ENCODE measurements at places on chromosomes 3 and 15.
A peak's percentile ranks its signal among the peaks of the same experiment; 100 is the strongest.

DNA sequence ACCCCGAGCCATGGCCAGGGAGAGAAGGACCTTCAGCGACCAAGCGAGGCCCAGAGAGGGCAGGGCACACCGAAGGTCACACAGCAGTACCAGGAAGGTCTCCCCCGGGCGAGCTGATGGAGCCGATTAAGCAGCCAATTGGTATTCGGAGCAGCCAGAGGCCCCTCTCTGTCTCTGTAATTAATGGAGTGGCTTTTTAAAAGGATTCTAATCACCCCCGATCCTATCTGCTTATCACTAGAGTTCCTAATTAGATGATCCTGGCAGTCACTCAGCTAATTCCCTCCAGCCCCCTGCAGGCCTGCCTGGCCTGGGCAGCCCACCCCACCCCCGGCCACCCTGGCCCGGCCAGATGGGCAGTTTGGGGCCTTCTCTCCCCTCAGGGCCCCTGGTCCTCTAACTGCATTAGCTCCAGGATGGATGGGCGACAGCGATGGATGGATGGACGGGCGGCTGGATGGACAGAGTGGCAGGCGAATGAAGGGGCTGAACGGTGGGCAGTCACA, 1.6 kb upstream of the DNAJB8 start:
- DNase-seq, result no peak

DNA sequence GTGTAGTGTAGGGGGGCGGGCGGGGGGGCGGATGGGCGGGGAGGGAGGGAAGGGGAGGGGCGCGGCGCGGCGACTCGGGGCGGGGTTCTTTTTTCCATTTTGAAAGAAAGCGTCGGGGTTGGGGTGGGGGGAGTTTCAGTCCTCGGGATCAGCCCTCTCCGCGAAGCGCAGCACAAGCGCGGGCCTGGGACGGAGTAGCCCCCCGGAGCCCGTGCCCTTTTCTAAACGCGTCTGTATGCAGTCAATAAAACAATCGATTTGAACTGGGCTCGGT, 6.1 kb downstream of the ISLR2 start:
- no peak for DNase-seq

DNA sequence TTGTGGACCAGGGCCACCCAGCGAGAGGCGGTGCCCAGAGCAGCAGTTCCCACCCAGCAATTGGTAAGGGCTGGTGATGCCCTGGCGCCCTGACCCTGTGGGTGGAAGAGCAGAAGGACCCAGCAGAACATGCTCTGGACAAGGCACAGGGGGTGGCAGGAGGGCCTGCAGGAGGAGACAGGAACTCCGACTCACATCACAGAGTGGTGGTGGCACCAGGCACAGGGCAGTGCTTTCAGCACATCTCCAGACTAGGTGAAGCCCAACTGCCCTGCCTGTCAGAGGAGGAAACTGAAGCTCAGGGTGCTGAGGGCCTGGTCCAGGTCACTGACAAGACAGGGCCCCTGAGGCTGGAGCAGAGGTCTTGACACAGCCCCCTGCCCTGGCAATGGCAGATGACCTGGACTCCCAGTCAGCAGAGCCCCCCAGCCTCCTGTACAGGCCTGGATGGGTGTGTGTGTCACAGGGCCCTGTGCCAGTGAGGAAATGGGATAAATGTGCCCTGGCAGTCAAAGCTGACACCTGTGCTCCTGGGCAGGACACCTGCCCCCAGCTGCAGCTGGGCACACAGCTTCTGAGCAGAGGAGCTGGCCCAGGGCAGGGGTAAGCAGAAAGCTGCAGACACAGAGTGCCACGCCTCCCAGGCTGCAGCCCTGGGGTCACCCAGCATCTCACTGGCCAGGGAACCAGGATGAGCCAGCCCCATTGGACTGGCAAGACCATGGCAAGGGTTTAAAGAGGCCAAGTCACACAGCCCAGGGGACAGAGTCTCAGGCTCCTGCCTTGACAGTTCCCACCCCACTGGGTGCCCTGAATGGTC, 11.4 kb downstream of the KLF15 start:
- no peak for DNase-seq

- DNase-seq, result no peak
Observed at GRCh38 chr15:65767895-65768294, 24.2 kb downstream of the DENND4A start.

GRCh38 chr3:46065294-46065705, 38.0 kb upstream of the XCR1 start:
- peak; percentile 84 for DNase-seq

- no peak for DNase-seq
Observed at GRCh38 chr3:87828046-87828445, 230.8 kb downstream of the CGGBP1 start.

- DNase-seq, result no peak
Observed at GRCh38 chr3:46544771-46545503, 21.2 kb downstream of the LRRC2 start.

DNA sequence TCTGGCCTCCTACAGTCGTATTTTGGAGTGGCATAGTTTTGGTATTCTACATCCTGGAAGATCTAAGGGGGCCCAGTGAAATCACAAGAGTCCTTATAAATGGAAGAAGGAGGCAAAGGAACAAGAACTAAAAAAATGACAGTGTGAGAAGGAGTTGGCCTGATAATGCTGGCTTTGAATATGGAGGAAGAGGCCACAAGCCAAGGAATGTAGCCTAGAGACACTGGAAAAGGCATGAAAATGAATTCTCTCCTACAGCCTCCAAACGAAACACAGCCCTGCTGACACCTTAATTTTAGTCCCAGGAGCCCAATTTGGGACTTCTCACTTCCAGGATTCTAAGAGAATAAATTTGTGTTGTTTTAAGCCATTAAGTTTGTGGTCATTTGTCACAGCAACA, 54.6 kb upstream of the LIPC start:
- DNase-seq, result no peak

GRCh38 chr3:159185443-159186050, 383.7 kb downstream of the MFSD1 start:
- DNase-seq, result no peak

DNA sequence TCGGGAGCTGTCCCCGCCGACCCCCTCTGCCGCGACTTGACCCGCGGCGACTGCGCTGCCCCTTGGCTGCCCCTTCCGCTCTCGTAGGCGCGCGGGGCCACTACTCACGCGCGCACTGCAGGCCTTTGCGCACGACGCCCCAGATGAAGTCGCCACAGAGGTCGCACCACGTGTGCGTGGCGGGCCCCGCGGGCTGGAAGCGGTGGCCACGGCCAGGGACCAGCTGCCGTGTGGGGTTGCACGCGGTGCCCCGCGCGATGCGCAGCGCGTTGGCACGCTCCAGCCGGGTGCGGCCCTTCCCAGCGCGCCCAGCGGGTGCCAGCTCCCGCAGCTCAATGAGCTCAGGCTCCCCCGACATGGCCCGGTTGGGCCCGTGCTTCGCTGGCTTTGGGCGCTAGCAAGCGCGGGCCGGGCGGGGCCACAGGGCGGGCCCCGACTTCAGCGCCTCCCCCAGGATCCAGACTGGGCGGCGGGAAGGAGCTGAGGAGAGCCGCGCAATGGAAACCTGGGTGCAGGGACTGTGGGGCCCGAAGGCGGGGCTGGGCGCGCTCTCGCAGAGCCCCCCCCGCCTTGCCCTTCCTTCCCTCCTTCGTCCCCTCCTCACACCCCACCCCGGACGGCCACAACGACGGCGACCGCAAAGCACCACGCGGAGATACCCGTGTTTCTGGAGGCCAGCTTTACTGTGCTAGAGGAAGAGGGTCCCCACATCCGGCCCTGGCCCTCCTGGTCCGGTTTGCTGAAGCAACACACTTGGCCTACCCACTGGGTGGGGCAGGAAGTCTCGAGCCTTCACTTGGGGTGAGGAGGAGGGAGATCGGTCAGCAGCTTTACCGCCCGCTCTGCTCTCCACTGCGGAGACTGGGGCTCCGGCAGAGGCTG, at the start of gene RASSF1:
Gene RASSF1, minus strand, starts transcription at position 389 of the 882 bp plus-strand sequence. Its CDS starts 31 bp downstream, at position 358.
- DNase-seq, result no peak

DNA sequence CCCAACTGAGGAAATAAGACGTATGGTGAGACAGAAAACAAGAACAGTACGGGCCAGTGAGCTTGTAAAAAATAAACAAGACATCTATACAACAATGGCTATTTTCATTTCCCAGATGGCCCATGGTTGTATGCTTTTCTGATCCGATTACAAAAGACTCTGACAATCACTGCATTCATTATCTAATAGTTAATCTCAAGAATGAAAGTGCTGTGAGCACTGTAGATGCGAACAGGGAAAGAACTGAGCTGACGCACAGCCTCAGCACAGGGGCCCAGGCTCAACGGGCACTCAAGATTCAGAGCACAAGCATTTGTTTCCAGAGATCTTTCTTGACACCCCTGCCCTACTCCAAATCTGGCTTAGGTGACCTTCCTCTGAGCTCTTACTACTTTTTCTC, 6.9 kb downstream of the MTMR10 start:
- DNase-seq, result peak; percentile 37

GRCh38 chr3:106821801-106822200, 555.4 kb upstream of the CCDC54 start:
- no peak for DNase-seq

DNA sequence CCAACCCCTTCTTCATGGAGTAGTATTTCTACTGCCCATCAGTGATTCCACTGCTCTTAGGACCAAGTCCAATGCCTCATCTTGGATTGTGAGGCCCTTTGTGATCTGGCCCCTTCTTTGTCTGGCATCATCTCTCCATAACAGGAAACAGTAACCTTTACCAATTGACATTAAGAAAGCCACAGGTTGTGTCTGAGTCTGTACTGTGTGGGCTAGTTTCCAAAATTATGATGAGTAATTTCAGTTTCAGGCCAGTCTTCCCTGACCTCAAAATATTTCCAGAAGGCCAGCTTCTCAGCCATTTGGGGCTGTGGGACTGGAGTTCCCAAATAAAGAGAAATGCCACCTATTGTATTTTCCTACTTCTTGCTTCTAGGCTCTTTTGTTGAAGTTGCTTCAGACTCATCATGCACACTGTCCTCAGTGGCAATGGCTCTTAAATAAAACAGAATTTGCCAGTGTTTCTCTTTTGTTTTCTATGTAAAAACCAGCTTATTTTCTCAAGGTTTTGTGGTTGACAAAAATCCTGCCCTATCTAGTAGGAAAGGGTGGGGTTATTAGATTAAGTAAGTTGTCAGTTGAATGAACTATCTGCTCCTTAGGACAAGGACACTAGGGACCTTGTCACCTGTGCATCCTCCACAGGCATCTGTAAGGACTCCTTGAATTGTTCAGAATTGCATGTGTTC, 47.0 kb upstream of the ACKR4 start:
- DNase-seq, result peak; percentile 54

- DNase-seq, result no peak
Observed at GRCh38 chr15:62578546-62578945, 413.5 kb upstream of the C2CD4B start.

- peak; percentile 80 for DNase-seq
Observed at GRCh38 chr3:115800489-115801075, 177.3 kb downstream of the GAP43 start.

DNA sequence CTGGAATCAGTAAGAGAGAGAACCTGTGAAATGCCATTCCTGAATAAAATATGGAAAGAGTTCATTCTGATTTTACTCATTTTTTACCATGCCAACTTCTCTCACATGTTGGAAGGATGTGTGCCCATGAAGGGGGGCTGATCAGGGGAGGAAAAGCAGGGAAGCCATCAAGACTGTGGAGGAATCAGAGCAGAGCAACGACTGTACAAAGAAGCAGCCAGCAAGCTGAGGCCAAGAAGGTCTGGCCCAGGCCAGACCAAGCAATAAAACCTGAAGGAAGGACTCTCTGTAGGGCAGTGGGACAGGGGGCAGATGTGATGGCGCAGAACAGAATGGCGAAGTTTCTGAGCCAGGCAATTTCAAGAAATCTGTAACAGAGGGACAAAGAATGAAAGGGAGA, 24.0 kb upstream of the ARNT2 start:
- DNase-seq, result no peak

DNA sequence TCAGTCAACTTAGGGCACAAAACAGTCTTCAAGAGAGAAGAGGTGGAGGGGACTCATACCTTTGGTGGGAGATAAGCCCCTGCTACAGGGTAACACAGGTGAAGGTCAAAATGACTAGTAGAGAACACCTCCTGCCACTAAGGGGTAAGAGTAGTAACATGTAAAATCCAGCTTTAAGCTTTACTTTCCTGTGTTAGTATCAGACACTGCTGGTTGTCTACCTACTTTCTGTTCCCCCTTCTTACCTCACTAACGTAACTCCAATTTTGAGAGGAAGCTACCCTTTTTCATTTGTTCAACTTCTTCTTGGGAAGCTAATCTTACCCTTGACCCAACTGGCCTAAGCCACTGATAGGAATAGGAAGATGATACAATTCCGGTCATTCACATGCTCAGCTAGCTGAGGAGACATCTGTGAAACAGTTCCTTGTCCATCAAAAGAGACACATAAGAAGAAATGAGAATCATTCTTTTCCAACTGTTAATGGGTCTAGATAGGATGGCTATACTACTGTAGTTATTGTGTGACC, 826.8 kb upstream of the CFAP20DC start:
- no peak for DNase-seq

DNA sequence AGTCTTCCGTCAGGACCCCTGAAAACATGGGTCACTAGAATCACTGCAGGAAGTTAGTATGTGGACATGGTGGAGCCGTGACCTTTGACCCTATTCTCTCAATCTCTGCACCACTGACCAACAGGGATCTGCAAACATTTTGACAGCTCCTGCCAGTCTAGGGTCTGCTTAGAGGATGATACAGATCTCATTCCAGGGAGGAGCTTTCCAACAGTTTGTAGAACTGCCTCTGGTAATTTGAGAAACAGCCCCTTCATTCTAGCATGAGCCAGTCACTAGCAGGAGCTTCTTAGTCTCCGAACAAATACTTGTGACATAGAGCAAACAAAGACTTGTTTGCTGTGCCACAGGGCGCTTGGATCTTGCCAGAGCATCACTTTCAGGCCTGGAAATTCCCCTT, 270.3 kb upstream of the CFAP20DC start:
- no peak for DNase-seq

- no peak for DNase-seq
Observed at GRCh38 chr3:139465636-139466035, 10.7 kb downstream of the RBP2 start.

DNA sequence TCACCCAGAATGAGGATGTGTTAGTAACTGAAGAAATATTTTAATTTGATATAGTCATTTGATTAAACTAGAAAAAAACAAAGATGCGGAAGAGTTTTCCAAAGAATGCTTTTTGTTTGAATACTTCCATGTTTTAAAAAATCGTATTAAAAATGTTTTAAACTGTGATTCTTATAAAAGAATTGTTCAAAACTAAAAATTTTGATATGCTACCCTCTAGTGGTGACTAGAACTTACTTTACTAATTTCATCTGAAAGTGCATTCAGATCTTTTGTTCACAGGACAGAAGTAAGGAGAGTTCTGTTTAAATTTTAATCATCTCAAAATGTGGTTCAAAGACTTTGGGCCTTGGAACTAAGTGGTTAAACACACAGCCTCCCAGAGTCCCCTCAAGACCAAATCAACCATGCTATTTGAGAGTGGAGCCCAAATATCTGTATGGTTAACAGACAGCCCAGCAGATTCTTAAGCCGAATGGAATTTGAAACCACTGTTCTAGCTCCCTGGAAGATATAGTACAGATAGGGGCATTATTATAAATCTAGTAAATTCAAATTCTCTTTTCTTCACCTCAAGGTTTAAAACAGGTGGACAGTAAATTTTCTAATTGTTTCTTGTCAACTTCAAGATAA, 45.2 kb upstream of the SYNPR start:
- DNase-seq, result peak; percentile 7

- no peak for DNase-seq
Observed at GRCh38 chr3:127654374-127654773, 18.4 kb upstream of the ABTB1 start.
